Renal cortical epithelial cell (primary cell): ENCODE measurements at places on chromosomes 13 and 19.

- DNase-seq: no peak
These were observed 38.8 kb upstream of the TNFRSF19 start for GRCh38 chr13:23531446-23531845.

GRCh38 chr19:48724796-48725753, 5.5 kb upstream of the MAMSTR start:
- DNase-seq: peak; percentile 70

DNA sequence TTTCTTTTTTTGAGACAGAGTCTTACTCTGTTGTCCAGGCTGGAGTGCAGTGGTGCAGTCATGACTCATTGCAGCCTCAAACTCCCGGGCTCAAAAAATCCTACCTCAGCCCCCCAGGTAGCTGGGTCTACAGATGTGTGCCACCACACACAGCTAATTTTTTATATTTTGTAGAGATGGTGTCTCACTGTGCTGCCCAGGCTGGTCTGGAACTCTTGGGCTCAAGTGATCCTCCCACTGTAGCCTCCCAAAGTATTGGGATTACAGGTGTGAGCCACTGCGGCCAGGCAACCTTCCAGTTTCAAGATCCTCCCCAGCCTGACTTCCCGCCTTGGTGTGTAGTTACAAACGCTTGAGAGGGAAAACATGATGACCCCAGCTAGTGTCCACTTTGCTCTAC, 22.2 kb downstream of the CNFN start:
- no peak for DNase-seq

GRCh38 chr13:102401265-102401664, 583 bp downstream of the FGF14 start:
- DNase-seq: peak; percentile 35

- DNase-seq: no peak
These were observed 20.8 kb downstream of the C13orf46 start for GRCh38 chr13:113952983-113953520.

- DNase-seq: peak; percentile 65
These were observed 41.7 kb downstream of the ELL start for GRCh38 chr19:18480006-18480691.

DNA sequence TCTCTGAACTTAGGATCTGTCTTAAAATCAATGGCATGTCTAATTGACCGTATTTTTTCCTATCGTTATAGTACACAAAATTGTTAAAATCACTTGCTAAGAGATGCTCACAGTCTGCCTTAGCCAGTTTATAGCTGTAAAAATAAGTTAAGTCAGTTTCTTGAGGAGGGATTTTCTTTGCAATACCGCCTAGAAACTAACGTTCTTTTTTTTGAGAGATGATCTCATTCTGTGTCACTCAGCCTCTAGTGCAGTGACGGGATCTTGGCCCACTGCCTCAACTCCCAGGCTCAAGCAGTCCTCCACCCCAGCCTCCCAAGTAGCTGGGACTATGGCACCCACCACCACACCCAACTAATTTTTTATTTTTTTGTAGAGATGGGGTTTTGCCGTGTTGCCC, 4.4 kb downstream of the CKAP2 start:
- DNase-seq: peak; percentile 49

GRCh38 chr13:112705286-112705685, 15.4 kb downstream of the ATP11A start:
- DNase-seq: no peak

- peak; percentile 42 for DNase-seq
These were observed 610 bp upstream of the WBP4 start for GRCh38 chr13:41060724-41061074.

DNA sequence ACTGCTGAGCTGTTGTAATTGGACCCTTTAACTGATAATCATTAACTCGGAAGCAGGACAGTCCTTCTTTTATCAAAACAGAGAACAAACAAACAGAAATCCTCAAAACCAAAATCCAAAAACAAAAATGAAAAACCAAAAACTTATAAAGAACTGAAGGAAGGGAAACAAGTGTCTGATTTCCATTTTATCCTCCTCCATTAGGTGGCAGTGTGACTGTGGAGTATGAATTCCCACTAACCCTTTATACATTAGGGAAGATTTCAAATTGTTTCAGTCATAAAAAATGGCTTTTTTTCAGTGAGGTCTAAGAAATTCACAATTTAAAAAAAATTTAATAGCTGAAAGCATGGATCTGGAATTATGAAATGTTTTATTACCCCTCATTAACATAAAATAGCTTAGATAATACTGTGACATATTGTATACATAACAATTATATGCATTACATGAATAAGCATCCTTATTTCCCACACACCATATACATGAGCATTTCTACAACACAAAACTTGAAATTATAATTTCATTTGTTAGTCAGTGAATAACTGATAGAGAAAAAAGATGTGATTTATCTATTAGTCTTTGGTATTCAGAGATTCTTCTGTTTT, 1074.3 kb upstream of the PCDH9 start:
- DNase-seq: peak; percentile 47

GRCh38 chr19:6828698-6829633, 56.5 kb downstream of the VAV1 start:
- DNase-seq: peak; percentile 7

GRCh38 chr19:30666301-30666803, 294.2 kb downstream of the ZNF536 start:
- no peak for DNase-seq

GRCh38 chr19:28444362-28444761, 768.6 kb downstream of the UQCRFS1 start:
- DNase-seq: no peak

DNA sequence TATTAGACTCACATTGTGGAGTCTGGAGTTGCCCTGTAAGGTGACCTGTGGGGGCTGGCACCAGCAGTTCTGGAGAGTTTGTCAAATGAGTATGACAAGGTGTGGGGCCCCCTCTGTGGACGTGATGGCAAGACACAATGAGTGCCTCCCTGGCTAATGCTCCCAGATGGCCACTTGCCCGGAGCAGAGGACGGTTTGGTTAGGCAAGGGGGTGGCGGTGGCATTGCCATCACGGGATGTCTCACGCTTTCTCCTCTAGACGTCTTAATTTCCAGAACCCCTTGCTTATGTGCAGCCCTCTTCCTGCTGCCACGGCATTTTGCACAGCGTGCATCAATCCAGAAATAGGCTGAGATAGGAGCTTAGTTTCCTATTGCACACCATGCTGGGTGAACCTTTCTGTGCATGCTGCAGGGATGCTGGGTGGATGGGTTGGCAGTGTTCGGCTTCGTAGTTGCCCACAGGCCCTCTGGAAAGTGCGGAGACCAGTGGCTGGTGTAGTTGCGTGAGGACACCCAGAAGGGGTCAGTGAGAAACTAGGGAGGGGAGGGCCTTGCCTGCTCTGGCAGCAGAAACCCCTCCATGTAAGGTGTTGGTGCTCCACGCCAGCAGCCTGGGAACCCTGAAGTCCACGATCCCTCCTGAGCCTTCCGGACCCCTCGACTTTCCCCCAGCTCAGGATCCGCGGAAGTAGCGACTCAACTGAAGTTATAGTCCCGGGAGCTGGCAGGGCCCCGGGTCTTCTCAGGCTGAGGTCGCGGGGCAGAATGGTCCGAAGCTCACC, 18.1 kb upstream of the LRP3 start:
- DNase-seq: peak; percentile 22

DNA sequence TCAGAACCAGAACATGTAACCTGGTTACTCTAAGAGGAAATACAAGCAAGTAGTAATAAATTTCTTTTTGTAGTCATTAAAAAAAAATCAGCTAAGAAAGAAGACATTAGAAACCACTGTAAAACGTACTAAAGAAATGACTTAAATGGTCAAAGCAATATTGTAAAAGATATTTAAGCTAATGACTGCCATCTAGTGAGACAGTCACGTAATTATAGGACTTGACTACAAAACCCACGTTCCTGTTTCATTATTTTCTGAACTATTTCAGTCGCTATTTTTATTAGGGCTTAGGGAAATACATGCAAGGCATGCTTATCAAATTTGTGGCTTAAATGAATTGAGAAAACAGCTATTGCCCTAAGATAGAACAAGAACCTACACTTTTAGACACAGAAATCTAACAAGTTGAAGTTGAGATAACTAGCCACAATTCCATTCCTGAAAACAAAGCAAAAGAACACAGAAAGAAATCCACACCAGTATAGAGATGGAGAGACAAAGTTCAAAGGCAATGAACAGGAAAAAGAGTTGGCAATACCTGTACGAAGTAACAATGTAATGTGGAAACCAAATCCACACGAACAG, 17.9 kb downstream of the ALG5 start:
- DNase-seq: peak; percentile 81

DNA sequence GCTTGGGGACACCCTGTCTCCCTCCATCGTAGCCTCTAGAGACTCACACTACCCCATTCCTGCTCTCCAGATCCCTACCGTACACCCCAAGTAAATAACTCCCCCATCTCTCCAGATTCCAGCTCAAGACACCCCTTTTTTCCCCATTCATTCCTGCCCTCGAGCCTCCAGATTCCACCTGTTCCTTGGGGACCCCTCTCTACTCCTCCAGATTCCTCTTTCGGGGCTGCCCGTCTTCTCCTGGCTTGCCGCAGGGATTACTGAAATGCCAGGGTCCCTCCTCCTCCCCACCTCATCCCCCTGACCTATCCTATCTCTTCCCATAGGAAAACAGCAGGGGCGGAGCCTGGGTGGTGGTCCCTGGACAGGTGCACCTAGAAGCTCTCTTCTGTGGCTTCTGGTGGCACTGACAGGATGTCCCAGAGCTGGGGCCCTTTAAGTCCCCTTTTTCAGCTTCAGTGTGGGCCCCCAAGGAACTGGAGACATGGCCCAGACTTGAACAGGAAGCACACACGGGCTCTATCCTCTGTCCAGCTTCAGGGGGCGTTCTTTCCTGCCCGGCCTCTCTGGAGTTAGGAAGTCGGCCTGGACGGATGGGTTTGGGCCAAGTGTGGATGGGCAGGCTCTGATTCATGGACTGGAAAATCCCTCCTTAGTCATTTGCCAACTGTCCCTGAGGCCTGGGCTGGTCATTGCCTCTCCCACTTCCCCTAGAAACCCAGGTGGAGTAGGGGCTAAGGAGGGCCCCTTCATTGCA, 1.2 kb downstream of the ZSWIM4 start:
- DNase-seq: peak; percentile 93

DNA sequence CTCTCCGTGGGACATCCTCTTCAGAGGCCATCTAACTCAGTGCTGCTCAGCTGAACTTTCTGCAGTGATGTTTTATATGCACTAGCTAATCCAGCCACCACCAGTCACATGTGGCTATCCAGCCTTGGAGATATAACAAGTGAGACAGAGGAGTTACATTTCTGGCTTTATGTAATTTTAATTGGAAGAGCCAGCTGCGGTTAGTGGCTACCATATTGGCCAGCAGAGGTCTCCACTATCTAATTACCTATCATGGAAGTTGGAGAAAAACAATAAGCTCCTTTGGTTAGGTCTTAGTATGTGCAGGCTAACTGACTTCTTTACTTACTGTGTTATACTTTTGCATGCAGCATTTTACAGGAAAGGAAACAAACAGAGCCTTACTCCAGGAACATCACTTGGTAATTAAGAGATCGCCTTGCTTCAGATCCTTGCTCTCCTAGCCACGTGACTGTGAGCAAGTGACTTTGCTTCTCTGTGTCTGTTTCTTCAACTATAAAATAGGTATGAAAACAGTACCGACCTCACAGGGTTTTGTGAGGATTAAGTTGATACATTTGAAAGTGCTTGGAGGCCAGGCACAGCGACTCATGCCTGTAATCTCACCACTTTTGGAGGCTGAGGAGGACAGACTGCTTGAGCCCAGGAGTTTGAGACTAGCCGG, 1.6 kb upstream of the KLK10 start:
- peak; percentile 51 for DNase-seq

DNA sequence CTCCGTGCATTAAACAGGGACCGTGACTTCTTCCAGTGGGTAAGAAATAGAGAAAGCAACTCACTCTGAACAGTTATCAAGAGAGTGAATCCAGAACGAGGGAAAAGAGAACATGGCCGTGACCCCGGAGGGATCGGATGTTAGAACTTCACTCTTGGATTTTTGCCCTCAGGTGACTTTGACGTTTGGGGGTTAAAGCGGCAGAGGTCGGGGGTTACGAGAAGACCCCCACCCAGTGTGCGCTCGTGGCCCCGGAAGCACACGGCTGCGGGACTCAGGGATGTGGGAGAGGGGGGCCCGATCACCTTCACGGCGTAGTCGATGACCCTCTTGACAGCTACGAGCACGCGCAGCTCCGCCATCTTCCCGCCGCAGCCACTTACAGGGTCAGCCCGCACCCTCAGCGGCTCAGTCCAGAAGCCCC, at the start of gene ETFB:
Gene ETFB (minus strand): TSS at position 424 of the 424 bp plus-strand sequence. CDS start 62 bp downstream, at position 362.
- DNase-seq: no peak

GRCh38 chr19:15379999-15380647, 536 bp upstream of the AKAP8 start:
- peak; percentile 21 for DNase-seq

GRCh38 chr19:9857076-9857721, 22.1 kb downstream of the PIN1 start:
- DNase-seq: no peak

DNA sequence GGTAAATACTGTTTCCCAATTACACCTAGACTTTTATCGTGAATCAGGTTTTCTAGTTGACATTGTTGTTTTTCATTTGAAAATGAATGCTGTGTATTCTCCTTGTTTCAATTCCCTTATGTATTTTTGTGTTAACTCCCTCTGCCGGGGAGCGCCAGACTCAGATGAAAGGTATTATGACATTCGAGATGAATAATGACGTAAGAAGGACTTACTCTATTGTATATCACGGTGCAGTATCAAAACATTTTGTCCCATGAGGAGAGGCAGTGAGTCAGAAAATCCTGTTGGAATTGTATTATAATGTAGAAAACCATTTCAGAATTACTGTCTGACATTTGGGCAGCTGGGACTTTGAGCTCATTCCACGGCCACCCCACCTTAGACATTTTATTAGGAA, 61.6 kb downstream of the LRCH1 start:
- no peak for DNase-seq

DNA sequence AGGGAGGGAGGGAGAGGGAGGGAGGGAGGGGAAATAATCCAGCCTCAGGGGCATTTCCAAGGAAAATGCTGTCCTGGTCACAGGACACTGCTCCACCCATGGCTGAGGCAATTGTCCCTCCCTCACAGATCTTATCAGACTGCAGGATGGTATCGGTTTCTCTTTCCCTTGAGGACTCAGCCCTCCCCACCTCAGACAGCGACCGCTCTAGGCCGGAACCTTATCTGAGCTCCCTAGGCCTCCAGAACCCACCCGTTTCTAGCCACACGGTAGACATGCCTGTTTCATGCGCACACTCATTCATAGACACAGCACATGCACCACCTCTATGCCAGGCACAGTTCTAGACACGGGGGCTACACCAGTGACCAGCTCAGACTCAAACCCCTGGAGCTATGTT, 10.0 kb upstream of the IZUMO2 start:
- DNase-seq: peak; percentile 36

GRCh38 chr13:33640832-33641231, 177.1 kb upstream of the RFC3 start:
- DNase-seq: no peak

DNA sequence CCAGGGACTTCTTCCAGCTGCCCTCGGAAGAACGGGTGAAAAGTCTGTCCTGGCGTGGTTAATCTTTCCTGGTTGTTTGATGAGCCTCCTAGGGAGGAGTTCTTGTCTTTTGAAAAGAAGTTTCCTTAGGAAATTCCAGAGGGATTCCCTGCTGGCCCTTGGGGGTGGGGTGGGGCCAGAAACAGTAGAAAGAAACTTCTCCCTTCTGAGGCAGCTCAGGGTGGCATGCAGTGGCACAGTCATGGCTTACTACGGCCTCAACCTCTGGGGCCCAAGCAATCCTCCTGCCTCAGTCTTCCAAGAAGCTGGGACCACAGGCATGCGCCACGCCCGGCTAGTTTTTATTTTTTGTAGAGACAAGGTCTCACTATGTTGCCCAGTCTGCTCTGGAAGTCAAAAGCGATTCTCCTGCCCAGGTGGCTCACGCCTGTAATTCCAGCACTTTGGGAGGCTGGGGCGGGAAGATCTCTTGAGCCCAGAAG, 1.5 kb downstream of the ZNF101 start:
- no peak for DNase-seq
